ENCODE measurements at places on chromosomes 12 and 14.

DNA sequence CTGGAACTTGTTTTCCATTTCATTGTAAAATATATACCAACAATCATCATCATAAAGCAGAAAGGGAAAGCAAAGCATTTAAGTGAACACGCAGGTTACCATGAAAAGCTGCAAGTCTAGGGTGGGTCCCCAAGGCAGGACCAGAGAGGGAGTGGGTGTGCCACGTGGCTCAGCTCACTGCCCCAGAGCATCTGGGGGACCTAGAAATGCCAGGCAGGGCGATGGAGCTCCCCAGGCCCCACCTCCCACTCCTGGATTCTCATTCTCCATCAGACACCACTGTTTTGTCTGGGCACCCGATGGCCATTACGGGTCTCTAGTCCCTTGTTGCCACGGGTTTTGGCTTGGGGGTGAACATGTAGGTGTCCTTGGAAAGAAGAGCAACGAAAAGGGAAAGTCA, 34.7 kb downstream of the BCL11B start:
- DNase-seq, result no peak

DNA sequence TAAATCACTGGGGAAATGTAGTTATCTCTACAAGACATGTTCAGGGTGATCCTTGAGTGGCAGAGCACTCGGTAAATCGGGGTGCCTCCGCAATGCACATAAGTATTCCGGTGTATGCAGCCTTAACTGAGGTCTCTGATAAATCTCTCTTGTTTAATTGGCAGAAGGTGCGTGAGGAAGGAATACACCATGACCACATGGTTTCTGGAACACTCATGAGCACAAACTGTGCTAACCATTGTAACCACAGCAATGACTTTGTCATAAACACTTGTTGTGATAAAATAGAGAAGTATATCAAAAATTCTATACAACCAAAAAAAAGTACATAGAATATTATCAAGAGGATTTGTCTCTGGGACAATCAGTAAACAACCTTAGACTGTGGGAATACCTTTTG, 146.8 kb upstream of the DIO2 start:
- no peak for DNase-seq

DNA sequence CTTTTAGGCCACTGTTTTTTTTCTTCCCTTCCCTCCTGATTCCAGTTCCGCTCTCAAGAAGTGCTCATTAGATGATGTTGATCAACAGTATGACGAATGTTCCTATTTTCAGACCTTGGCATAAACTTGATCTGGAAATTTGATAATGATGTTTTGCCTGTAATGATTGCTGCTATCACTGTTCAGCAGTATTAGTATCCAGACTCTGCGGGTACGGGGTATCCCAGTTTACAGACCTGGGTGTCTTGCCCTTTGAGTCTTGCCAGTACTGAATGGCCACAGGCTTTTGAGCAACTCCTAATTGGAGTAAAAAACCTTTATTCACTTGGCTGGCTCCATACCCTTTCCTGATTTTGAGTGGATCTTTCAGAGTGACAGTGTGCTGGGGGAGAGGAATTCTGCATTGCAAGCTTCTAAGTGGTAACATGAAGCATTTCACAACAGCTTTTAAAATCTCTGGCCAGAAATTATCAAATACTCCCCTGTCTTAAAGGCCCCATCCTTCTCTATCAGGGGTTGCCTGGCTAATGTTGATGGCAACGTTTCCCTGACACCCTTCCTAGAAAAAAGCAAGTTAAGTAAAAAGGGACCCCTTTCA, 5.9 kb upstream of the ASB8 start:
- DNase-seq, result no peak

GRCh38 chr12:14716848-14717444, 20.5 kb upstream of the GUCY2C start:
- no peak for DNase-seq

GRCh38 chr14:102565331-102565887, 27.0 kb upstream of the RCOR1 start:
- no peak for DNase-seq

DNA sequence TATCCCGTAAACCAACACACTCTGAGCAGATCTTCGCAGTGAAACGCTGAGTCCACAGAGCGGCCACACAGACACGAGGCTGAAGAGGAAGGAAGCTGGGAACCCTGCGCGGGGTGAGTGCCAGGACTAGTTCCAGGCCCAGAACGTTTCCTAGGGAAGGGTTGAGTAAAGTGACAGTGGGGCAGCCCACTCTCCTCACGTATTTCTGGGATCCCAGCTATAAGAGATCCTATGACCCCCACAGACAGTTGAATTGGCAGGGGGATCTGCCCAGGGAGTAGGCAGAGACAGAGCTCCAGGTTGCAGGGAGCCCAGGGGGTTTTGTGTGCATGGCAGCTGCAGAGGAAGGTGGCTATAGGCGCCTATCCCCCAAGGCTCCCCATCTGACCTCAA, 51.1 kb downstream of the GTF2A1 start:
- DNase-seq, result no peak

GRCh38 chr12:76193961-76194360, 109.5 kb upstream of the NAP1L1 start:
- DNase-seq, result no peak

- no peak for DNase-seq
Measured at GRCh38 chr14:58918066-58918738, 270.3 kb upstream of the DAAM1 start.

Measured in Panc1 (cell line).